ENCODE measurements at places on chromosomes 5 and 9.

- H3K4me3 ChIP-seq = no peak overlapping the region
- H3K27me3 ChIP-seq = no peaks in the 10 kb centered on the region
- no peaks in the 10 kb centered on the region for H3K36me3 ChIP-seq
- no peaks in the 10 kb centered on the region for H3K4me1 ChIP-seq
These were observed 835.6 kb upstream of the GRAMD2B start for GRCh38 chr5:125587631-125588030.

DNA sequence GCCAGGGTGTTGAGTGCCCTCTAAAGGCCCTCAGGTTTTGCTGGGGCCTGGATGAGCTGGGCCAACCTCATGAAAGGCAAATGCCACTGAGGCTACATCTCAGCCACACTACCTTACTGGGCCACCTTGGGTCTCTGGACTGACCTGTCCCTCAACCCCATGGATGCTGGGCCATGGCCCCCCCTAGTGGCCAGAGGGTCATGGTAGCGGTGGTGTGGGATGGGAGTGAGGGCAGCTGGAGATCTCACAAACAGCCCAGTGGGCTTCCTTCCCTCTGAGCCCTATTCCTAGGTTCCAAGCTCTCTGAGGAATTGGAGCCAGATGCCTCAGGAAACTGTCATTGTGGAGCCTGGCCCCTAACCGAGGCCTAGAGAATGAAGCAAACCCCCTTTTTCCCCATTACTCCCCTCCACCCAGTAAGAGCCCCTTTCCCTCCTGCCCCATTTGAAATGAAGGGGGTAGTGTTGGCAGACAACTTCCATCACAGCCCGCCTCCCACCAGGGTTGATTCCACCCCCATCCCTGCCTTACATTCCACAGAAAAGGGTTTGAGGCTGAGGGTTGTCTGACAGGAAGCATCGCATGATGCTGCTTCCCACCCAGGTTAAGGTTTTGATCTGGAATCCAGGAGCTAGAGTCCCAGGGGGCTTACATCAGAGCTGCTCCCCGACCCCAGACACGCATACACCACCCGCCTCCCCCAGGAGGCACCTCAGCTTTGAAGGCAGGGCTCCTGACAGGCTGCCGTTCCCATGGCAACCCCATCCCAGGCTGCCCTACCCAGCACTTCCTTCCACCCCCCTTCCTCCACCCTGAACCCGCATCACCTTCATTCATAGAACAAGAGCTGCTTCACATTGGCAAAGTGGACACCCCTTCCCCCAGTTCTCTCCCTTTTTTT is 63.9 kb downstream of the PCDH1 start:
- H3K36me3 ChIP-seq = no peaks in the 10 kb centered on the region
- peaks cover 22% of the 10 kb centered on the region for H3K27me3 ChIP-seq
- H3K4me1 ChIP-seq = no peaks in the 10 kb centered on the region
- H3K27ac ChIP-seq = no peak overlapping the region
- no peak overlapping the region for H3K4me3 ChIP-seq

DNA sequence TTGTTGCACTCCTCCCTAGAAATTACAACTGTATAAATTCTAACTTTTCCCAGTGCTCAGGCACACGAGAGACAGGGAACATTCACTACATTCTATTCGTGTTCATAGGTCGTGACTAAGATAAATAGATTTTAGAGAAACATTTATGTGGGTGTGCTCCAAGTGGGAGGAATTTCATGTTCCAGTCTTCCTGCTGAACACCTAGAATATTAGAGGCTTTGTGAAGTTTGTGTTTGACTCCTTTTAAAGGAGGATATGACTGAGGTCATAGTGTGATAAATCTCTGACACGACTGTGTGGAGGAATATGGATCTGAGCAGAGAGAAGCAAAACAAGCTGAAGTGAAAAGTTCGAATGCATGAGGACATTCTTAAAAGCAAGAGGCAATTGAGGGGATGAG is 355.3 kb downstream of the ZSWIM6 start:
- no peaks in the 10 kb centered on the region for H3K27me3 ChIP-seq
- DNase-seq = peak; percentile 41
- H3K4me3 ChIP-seq = no peak overlapping the region
- H3K4me1 ChIP-seq = peaks cover 42% of the 10 kb centered on the region
- H3K27ac ChIP-seq = no peak overlapping the region

DNA sequence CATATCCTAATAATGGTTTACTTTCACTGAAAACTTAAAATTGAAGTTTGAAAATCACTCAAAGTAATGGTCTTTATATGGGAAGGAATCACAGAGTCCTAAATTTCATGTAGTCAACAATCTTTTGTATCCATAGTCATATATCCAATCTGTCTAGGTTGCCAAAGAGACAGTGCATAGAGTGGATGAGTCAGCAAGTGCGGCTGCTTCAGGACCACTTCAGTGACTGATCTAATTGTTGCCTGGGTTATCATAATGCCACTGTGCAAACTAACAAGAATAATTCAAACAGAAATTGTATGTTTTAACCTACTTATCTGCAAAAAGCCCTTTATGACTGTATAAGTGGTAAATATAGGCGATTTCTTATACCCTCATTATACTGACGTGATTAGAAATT is 211.3 kb upstream of the PRR16 start:
- no peak overlapping the region for H3K4me3 ChIP-seq
- no peak for DNase-seq
- H3K27me3 ChIP-seq = no peaks in the 10 kb centered on the region
- H3K27ac ChIP-seq = no peak overlapping the region
- H3K4me1 ChIP-seq = peaks cover 17% of the 10 kb centered on the region

DNA sequence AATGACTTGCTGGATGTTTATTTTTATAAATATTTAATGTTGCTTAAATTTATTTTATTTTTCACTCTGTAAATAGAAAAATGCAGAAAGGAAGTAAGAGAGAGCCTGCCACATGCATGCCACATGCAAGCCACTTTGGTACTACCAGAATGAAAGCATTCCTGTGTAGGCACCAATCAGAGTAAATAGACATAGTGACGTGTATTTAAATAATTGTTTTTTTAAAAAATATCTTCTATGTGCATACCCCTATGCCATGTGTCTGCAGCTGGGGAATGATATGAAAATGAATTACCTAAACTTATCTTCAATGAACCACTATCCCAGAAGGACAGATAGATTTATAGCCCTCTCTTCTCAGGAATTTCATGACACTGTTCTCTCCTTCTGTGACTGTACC is 651.5 kb upstream of the RIOK2 start:
- peaks cover 14% of the 10 kb centered on the region for H3K27me3 ChIP-seq
- no peak overlapping the region for H3K4me3 ChIP-seq
- no peaks in the 10 kb centered on the region for H3K4me1 ChIP-seq
- no peak overlapping the region for H3K27ac ChIP-seq

DNA sequence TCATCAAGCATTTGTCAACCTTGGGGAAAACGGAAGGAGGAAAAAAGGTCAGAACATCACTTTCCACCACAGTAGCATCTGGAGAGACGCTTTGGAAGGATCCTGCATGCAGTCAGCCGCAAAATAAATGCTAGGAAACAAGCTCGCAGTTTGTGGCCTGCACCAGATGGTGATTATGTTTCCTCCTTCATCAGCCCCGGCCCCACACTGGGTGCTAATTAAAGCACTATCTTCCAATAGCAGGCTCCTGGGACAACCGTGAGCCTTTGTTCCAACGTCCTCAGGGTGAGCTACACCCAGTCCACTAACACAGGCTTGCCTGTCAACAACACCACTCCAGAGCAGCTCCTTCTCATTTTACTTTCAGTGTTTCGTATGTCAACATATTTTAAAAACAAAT is 64.0 kb downstream of the RNF130 start:
- H3K27ac ChIP-seq = no peak overlapping the region
- no peak overlapping the region for H3K4me3 ChIP-seq
- H3K27me3 ChIP-seq = 0 out of 2 replicates have a peak, but pooled peaks cover 4% of the 10 kb centered on the region
- no peaks in the 10 kb centered on the region for H3K4me1 ChIP-seq
- H3K36me3 ChIP-seq = no peaks in the 10 kb centered on the region

GRCh38 chr9:29717631-29718030 is 2144.3 kb upstream of the C9orf72 start:
- H3K27ac ChIP-seq = no peak overlapping the region
- no peak for DNase-seq
- no peaks in the 10 kb centered on the region for H3K4me1 ChIP-seq
- H3K36me3 ChIP-seq = no peaks in the 10 kb centered on the region

GRCh38 chr9:81522716-81523551 is 166.4 kb downstream of the TLE1 start:
- DNase-seq = no peak
- no peaks in the 10 kb centered on the region for H3K27me3 ChIP-seq
- no peaks in the 10 kb centered on the region for H3K36me3 ChIP-seq
- H3K27ac ChIP-seq = no peak overlapping the region
- H3K4me3 ChIP-seq = no peak overlapping the region
- peaks cover 10% of the 10 kb centered on the region for H3K4me1 ChIP-seq

- no peak overlapping the region for H3K27ac ChIP-seq
- no peak overlapping the region for H3K4me3 ChIP-seq
- no peaks in the 10 kb centered on the region for H3K27me3 ChIP-seq
- no peaks in the 10 kb centered on the region for H3K36me3 ChIP-seq
These were observed 1076.7 kb upstream of the DMAC1 start for GRCh38 chr9:8876303-8876702.

DNA sequence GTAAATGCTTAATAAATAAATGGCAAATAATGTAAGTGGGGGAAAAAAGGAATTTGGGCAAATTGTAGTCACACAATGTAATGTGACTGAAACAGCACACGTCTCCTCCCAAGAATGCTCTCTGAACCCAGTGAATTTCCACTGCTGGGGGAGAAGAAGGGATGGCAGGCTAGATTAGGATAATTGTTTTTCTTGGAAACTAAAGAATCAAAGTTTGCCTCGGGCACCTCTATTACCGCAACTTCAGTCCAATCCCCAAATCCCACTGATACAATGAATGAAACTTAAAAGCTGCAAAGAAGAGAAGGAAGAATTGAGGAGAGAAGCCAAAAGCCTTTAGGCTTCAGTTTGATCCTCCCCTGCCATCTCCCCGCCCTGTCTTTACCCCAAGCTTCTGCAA is 423.2 kb upstream of the PAPPA start:
- H3K36me3 ChIP-seq = no peaks in the 10 kb centered on the region
- peak; percentile 12 for DNase-seq
- peaks cover 20% of the 10 kb centered on the region for H3K4me1 ChIP-seq
- peak overlapping the region; percentile 33 for H3K27ac ChIP-seq
- no peaks in the 10 kb centered on the region for H3K27me3 ChIP-seq

DNA sequence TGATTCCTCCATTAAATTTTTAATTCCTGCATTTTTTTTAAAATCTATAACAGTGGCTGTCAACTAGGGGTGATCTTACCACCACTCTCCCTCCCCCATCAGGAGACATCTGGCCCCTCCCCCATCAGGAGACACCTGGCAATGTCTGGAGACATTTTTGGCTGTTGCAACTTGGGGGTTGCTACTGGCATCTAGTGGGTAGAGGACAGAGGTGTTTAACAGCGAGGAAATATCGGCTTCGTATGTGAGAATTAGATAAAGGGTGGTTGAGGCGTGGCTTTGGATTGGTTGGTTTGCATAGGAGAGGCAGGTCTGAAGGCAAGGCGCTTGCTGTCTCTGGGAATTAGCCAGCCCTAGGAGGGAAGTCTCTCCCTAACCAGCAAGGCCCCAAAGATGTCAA is 10.5 kb downstream of the CDHR2 start:
- no peak overlapping the region for H3K27ac ChIP-seq
- H3K4me1 ChIP-seq = no peaks in the 10 kb centered on the region
- H3K36me3 ChIP-seq = no peaks in the 10 kb centered on the region

- H3K4me1 ChIP-seq = no peaks in the 10 kb centered on the region
- H3K36me3 ChIP-seq = no peaks in the 10 kb centered on the region
- no peaks in the 10 kb centered on the region for H3K27me3 ChIP-seq
- no peak for DNase-seq
These were observed 764.1 kb upstream of the ARRDC3 start for GRCh38 chr5:92147266-92147665.

DNA sequence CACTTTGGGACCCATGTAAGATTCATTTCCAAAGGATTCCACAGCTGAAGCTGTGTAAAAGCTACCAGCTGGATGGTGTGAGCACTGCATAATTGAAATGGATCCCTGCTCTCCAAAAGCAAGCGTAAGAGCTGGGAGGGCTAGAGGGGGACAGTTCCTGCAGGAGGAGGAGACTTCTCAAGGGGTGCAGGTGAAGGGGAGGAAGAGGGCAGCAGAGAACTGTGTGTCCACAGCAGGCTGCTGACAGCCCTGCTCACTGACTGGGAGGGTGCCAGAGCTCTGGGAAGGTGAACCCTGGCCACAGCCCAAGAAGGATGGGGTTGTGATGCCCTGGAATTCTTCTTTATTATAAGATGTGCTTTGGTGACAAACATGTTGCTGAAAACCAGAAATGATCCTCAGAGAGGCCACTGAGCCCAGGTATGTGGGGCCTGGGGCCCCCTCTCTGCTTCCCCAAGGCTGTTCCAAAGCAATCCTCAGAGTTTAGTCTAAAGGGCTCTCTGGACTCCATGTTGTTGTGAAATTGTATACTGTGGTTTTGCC is 112.8 kb upstream of the SLC25A48 start:
- no peak overlapping the region for H3K27ac ChIP-seq
- H3K4me3 ChIP-seq = no peak overlapping the region
- no peaks in the 10 kb centered on the region for H3K36me3 ChIP-seq
- peaks cover 24% of the 10 kb centered on the region for H3K4me1 ChIP-seq

DNA sequence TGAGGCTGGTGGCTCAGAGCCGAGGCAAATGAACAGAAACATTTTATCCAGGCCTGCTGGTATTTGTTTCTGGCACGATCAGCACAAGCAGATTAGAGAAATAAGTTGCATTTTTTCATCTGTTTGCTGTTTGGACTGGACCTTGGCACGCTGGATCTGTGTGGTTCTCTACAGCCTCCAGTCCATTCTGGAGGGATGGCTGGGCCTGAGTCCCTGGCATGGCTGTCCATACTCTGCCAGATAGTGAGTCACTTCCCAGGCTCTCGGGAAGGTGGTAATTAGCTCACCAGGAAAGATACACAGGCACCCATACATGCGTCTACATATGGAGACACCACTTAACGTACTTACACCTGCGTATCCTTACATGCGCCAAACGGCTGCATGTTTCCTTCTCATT is 78.6 kb downstream of the SPRY4 start:
- H3K4me3 ChIP-seq = no peak overlapping the region
- DNase-seq = no peak
- H3K27ac ChIP-seq = peak overlapping the region; percentile 45
- H3K27me3 ChIP-seq = no peaks in the 10 kb centered on the region
- peaks cover 60% of the 10 kb centered on the region for H3K4me1 ChIP-seq
- no peaks in the 10 kb centered on the region for H3K36me3 ChIP-seq

DNA sequence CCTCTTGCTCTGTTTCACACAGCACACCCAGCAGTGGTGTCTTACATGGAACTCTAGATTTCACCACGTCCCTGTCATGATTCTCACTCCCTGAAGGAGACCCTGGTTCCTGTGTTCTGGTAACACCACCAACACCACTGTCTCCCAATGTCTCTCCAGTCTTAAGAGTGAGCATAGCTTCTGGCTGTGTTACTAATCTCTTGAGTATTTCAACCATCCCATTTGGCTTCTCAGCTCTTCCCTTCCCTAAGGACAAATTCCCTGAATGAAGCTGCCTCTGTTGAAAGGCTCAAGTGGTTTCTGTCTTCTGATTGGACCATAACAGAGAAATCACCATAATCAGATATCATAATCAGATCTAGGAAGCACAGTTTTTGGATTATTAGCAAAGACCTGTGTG is 311.8 kb downstream of the DNAH5 start:
- no peaks in the 10 kb centered on the region for H3K36me3 ChIP-seq
- H3K27me3 ChIP-seq = no peaks in the 10 kb centered on the region

- DNase-seq = no peak
- no peaks in the 10 kb centered on the region for H3K27me3 ChIP-seq
- H3K27ac ChIP-seq = no peak overlapping the region
- no peak overlapping the region for H3K4me3 ChIP-seq
- no peaks in the 10 kb centered on the region for H3K36me3 ChIP-seq
These were observed 81.6 kb upstream of the BOD1 start for GRCh38 chr5:173697931-173698579.

- no peak for DNase-seq
- H3K27me3 ChIP-seq = no peaks in the 10 kb centered on the region
- H3K4me1 ChIP-seq = no peaks in the 10 kb centered on the region
- no peaks in the 10 kb centered on the region for H3K36me3 ChIP-seq
- H3K4me3 ChIP-seq = no peak overlapping the region
These were observed 29.5 kb downstream of the ANKH start for GRCh38 chr5:14842117-14842516.

Measured in SJSA1 (cell line).